Type B pancreatic cell (in vitro differentiated cells): ENCODE measurements at places on chromosomes 11 and 22. TPM values are rescaled to one million over a fixed set of nuclear protein-coding genes. Genes with fewer than 3 reads are reported as not detected.

TUB gene
- 11.5 and 28.8 TPM in 2 replicates for total RNA-seq

SOX6 gene
- 8.7 and 24.9 TPM in 2 replicates for total RNA-seq

ART1 gene
- not detected in 2 replicates for total RNA-seq

SLC5A4 gene
- 0.82 and 1.2 TPM in 2 replicates for total RNA-seq

CRYBB3 gene
- total RNA-seq: not detected in 2 replicates

OR8G5 gene
- 0.26 TPM in 1 of 2 replicates, not detected in the other for total RNA-seq

ARHGAP1 gene
- total RNA-seq: 58.2 and 80.8 TPM in 2 replicates

PNPLA5 gene
- total RNA-seq: not detected in 2 replicates

KLHL22 gene
- total RNA-seq: 34.3 and 38.8 TPM in 2 replicates

DNA sequence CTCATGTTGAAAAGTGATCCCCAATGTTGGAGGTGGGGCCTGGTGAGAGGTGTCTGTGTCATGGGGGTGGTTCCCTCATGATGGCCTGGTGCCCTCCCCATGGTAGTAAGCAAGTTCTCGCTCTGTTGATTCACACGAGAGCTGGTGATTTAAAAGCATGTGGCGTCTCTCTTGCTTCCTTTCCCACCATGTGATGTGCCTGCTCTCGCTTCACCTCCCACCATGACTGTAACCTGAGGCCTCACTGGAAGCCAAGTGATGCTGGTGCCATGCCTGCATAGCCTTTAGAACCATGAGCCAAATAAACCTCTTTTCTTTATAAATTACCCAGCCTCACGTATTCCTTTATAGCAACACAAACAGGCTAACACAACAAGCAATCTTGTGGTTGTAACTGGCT is 52.4 kb downstream of the VSIG10L2 start:
- no peak for DNase-seq

GRCh38 chr11:10414659-10415058 is 40.4 kb upstream of the AMPD3 start:
- no peak for DNase-seq

- DNase-seq: no peak
Observed at GRCh38 chr22:28241656-28242290, 322.7 kb upstream of the PITPNB start.

DNA sequence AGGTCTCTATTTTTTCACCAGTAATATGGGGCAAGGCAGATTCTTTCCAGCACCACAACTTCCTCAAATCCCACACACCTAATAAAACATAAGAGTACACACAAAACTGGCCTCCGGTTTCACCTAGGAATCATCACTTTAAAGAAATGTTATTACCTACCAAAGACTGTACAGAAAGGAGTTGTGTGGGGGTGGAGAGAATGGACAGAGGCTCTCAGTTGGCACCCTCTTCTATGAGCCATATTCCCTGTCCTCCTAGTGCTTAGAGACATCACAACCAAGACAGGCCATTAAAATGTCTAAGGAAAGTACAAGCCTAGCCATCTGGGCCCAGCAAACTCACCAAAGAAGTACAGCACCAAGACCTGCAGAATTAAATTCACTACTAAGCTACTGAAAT is 56.1 kb downstream of the RBFOX2 start:
- DNase-seq: no peak

GRCh38 chr11:56848141-56848809 is 99.8 kb upstream of the OR9G4 start:
- DNase-seq: no peak

- DNase-seq: no peak
Observed at GRCh38 chr22:30887453-30887852, 81.1 kb downstream of the MORC2 start.

DNA sequence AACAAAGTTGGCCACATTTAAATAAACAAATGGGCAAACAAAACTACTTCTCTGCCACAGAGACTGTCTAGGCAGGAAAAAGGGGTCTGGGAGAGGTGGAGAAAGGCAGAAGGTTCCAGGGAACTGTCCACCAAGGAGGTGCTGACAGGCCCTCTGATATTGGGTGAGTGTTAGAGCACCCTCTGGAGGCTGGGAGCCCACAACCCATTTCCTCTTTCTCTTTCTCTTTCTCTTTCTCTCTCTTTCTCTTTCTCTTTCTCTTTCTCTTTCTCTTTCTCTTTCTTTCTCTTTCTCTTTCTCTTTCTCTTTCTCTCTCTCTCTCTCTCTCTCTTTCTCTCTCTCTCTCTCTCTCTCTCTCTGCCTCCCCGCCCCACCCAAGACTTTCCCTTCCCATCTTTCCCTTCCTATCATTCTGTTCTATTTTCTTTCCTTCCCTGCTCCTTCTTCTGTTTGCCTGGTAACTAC is 912.8 kb downstream of the DLG2 start:
- peak; percentile 71 for DNase-seq

GRCh38 chr11:61887839-61888494 is 3.4 kb downstream of the FADS3 start:
- DNase-seq: no peak

GRCh38 chr11:66111158-66111557 is 41.1 kb downstream of the PACS1 start:
- DNase-seq: no peak

- no peak for DNase-seq
Observed at GRCh38 chr11:2827256-2827655, 58.3 kb downstream of the CDKN1C start.

- DNase-seq: no peak
Observed at GRCh38 chr11:131145791-131146190, 224.6 kb upstream of the NTM start.

DNA sequence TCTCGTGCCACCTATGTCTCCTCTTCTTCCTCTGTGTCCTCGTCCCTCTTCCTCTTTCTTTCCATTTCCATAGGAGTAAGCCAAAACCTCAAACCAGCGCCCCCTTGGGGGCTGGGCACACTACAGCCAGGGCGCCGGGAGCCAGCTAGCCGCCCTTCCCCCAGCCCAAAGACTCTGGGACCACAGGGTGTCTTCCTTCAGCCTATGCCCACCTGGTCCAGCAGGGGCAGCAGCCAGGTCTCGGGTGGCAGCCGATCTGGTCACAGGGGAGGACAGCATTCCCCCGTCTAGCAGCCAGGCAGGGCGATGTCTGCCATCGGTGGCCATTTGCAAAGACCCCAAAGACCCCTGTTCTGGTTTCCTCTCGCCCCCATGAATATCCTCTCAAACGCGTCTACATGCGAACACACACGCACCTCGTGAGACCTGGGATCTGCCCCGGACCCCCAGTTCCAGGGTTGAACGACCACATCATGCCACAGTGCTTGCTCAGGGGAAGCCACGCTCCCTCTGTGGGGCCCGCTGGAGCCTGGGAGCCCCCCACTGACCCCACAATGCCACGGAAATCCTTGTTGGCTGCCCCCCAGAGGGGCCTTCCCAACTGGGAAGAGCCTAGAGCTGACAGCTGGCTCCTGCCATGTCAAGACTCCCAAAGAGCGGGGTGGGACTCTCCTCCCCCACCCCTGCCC is 546.0 kb upstream of the CCDC179 start:
- DNase-seq: no peak

DNA sequence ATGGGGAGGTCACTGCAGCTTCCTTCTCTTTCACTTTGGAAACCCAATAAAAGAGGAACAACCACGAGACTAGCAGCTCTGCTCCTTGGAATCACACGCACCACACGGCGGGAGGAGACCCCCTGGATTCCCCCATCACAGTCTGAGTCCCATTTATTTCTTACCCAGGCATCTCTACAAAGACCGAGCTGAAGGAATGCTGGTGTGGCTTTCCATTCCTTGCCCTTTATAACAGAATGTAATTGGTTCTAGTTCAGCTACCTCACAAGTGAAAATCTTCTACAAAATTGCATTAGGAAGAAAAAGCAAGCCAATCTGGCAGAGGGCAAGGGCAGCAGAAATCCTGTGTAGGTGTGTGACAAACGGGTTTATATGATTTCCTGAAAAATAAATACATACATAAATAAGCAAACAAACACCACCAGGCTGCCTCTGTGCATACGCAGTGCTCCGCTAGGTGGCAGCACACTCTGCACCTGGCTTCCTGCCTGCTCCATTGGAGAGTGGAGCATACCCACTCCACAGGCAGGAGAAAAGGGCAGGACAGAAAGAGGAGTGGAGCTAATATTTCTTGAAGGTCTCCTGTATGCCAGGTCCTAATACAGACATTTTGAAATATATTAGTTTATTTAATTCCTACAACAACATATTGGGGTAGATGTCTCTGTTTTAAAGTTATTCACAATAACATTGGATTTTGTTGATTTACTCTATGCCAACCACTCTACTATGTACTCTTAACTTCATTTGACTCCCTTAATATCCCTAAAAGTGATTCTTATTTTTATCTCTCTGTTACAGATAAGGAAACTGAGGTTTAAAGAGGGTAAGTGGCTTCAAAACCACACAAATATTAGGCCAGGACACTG is 673.1 kb downstream of the KCNA4 start:
- DNase-seq: peak; percentile 73

DNA sequence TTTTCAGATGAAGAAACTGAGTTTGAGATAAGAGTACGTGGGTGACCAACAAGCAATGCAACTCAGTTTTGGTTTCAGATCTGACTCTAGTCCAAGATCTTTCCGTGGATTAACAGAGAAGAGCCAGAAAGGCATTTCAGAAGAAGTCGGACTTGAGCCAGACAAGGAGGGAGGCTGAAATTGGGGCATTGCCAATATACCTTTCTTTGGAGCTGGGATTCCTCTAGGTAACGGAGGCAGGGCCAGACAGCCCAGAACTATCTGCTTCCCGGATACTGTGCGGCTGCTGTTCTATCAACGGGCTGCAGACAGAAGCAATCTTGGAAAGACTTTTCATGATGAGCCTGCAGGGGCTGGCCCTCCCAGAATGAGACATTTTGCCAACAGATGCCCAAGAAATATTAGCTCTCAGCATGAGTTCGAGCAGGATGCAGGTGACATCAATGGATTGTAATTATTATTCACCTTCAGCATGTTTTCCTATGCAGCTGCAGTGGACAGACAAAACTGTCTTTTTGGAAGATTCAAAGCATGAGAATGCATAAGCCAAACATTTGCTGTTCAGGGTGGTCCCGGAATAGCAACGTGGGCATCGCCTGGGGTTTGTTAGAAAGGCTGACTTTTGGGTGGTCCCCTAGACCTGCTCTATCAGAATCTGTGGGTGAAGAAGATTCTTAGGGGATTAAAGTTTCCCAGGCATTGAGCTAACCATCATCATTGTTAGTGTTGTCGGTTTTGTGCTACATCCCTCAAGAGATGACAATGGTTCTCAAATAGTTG is 95.7 kb downstream of the SCN3B start:
- no peak for DNase-seq

- no peak for DNase-seq
Observed at GRCh38 chr11:47051217-47051616, 114.7 kb downstream of the CSTPP1 start.
